ENCODE measurements at places on chromosomes 6 and 20.

- DNase-seq, result no peak
These were observed 230.8 kb downstream of the BCAS1 start for GRCh38 chr20:53839423-53840176.

DNA sequence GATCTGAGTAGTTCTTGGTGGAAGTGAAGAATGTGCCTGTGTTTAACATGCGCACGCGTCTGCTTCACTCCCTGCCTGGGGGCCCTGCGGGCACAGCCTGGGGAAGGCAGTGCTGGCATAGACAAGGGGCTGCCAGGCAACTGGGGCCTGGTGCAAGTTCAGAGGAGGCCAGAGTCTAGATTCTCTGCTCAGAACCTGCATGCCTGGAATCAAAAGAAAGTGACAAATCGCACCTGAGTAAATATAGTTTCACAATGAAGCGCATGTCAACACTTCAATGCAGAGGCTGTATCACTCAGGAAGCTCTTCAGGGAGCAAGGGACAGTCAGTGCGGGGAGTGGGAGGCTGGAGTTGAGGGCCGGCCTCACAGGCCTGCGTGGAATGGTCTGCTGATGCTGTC, 24.2 kb upstream of the PPP1R14C start:
- DNase-seq, result no peak

GRCh38 chr6:148463671-148464070, 121.0 kb downstream of the SASH1 start:
- no peak for DNase-seq

DNA sequence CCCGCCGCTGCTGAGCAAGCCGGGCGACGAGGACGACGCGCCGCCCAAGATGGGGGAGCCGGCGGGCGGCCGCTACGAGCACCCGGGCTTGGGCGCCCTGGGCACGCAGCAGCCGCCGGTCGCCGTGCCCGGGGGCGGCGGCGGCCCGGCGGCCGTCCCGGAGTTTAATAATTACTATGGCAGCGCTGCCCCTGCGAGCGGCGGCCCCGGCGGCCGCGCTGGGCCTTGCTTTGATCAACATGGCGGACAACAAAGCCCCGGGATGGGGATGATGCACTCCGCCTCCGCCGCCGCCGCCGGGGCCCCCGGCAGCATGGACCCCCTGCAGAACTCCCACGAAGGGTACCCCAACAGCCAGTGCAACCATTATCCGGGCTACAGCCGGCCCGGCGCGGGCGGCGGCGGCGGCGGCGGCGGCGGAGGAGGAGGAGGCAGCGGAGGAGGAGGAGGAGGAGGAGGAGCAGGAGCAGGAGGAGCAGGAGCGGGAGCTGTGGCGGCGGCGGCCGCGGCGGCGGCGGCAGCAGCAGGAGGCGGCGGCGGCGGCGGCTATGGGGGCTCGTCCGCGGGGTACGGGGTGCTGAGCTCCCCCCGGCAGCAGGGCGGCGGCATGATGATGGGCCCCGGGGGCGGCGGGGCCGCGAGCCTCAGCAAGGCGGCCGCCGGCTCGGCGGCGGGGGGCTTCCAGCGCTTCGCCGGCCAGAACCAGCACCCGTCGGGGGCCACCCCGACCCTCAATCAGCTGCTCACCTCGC, 1.5 kb downstream of the ARID1B start:
- peak; percentile 52 for DNase-seq

GRCh38 chr6:138346302-138347195, 31.2 kb upstream of the SMIM28 start:
- peak; percentile 27 for DNase-seq

GRCh38 chr6:115602466-115602865, 458.2 kb downstream of the FRK start:
- DNase-seq, result no peak

DNA sequence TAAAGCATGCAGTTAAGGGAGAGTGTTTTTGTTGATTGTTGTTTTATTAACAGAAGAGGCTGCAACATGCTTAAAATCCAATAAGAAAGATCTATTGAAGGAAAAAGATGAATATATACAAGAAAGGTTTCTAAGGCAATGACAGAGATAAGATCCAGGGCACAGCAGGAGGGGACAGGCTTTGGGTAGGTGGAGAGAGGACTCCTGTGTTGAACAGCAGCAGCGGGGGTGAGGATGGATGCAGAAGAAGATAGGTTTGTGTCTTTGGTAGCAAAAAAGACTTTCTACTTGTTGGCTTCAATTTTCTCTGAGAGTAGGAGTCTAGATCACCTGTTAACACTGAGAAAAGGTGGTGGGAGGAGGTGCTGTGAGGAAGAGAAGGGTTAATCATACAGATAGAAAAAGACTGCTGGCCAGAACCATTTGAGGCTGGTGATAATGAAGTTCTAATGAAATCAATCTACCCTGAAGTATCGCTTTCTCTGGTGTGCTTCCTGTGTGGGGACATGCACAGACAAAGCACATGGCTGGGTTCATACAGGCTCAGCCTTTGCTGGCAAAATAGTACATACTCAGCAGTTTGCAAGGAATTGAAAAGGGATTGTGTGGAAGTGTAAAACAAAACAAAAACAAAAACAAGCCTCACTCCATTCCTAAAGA, 17.2 kb upstream of the DST start:
- DNase-seq, result no peak

- DNase-seq, result peak; percentile 33
These were observed 28.2 kb downstream of the CGA start for GRCh38 chr6:87066449-87067333.

DNA sequence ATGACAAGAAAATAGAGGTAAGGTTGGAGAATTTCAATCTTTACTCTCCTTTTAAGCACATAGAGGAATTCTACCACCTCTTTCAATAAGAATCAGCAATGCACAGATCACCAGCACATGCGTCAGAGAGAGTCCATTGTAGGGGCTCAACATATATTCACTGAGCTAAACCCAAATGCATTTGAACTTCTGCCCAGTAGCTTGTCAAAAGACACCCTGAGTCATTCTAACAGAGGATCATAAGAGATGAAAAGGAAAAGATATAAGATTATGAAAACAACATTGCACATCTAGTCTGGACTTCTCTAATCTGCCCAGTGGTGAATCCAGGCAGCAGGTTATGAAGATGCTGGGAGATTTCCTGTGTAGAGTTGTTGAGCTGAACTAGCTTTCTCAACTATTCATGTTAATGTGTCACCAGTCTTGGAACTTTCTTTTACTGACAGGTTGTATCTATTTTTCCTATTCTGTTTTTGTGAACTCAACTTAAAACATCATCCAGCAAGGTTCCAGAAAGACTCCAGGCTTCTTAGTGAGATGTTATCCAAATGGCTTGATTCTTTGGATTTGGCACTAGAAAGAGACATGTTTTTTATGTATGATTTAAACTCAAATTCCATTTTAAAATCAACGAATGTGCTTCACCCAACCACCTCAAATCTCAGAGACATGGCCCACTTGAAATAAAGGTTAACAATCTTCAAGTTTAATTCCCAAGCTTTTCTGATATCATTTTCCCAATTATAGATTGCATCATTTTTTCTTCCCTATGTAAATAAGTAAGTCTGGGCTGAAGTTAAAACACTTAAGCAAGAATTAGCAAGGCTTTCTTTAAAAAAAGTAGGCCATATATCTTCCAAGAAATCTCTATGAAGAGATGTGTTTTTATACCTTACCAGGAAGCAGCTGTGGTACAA, 89.3 kb downstream of the TSHZ2 start:
- DNase-seq, result no peak
